ENCODE measurements at places on chromosomes 16 and 17. TPM values are rescaled to one million over a fixed set of nuclear protein-coding genes. Genes with fewer than 3 reads are reported as not detected.

The MSLN gene
- not detected for total RNA-seq

The TIMP2 gene
- total RNA-seq = 50.1 TPM

The PLA2G10 gene
- 2.6 TPM for total RNA-seq

The TCAP gene
- total RNA-seq = 0.26 TPM

The SLFN12L gene
- 0.78 TPM for total RNA-seq

The KRTAP2-3 gene
- not detected for total RNA-seq

The DRC3 gene
- 6.9 TPM for total RNA-seq

The WFIKKN2 gene
- total RNA-seq = 0.66 TPM

The KRTAP3-2 gene
- total RNA-seq = not detected

The SPATA32 gene
- 1.0 TPM for total RNA-seq

The STAT5B gene
- 35.3 TPM for total RNA-seq

- no peak for DNase-seq
Measured at GRCh38 chr17:29068818-29069217, 25.9 kb downstream of the PIPOX start.

- peak; percentile 66 for DNase-seq
Measured at GRCh38 chr16:72561-73548, at the start of gene RHBDF1. RHBDF1 (minus strand) TSS chr16:72631; CDS start chr16:65015, 7,616 bp downstream.

DNA sequence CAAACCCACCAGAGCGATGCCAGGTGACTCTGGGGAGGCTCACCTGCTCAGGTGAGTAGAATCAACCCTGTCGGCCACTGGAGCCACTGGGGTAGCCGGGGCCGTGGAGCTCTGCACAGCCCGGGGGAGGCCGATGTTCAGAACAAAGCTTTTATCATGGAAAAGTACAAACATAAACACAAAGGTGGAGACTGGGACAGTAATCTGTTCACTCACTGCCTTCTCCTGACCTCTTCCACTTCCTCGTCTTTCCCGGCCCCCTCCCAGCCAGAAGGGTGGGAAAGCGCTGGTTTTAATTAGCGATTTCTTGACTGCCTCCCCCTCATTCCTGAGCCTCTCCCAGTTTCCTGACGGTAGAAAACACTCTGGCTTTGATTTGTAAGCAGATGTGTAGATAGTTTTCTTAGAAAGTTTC, 9.8 kb upstream of the TEX19 start:
- no peak for DNase-seq

- no peak for DNase-seq
Measured at GRCh38 chr16:66851166-66851964, 7.2 kb downstream of the CA7 start.

DNA sequence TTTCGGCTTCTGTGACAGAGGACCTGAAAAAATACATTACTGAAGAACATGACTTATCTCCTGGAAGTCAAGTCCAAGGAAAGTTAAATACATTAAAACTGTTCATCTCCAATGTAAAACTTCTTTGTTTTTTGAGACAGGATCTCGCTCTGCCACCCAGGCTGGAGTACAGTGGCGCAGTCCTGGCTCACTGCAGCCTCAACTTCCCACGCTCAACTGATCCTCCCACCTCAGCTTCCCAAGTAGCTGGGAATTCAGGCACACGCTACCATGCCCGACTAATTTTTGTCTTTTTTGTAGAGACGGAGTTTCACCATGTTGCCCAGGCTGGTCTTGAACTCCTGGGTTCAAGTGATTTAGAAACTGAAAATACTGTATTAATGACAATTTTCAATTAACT, 9.7 kb upstream of the TERB1 start:
- no peak for DNase-seq

DNA sequence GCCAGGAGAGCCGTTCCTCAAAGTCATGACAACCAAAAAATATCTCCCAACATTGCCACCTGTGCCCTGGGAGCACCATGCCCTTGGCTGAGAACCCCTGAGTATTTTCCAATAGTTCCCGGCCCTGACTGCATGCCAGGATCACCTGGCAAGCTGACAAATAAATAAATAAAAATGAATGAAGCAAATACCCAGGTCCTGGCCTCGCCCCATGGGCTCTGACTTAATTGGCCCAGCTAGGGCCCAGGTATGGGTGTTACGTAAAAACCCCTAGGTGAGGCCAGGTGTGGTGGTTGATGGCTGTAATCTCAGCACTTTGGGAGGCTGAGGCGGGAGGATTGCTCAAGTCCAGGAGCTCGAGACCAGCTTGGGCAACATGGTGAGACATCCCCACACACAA, 2.7 kb upstream of the C16orf74 start:
- peak; percentile 83 for DNase-seq

- DNase-seq = peak; percentile 53
Measured at GRCh38 chr16:8867216-8867931, 1.4 kb downstream of the CARHSP1 start.

DNA sequence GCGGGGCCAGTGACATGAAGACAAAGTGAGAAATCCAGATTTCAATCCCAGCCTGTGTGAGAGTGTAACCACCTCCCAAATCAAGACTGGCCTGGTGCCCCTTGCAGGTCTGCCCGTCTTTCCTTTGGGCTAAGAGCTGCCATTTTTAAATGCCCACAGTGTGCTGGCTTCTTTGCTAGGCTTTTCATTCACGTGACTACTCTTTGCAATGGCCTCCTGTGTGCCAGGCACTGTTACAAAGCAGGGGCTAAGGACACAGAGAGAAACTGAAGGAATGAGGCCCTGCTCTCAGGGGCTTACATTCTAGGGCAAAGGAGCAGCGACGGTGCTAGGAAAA, 269 bp upstream of the ZSCAN10 start:
- no peak for DNase-seq

DNA sequence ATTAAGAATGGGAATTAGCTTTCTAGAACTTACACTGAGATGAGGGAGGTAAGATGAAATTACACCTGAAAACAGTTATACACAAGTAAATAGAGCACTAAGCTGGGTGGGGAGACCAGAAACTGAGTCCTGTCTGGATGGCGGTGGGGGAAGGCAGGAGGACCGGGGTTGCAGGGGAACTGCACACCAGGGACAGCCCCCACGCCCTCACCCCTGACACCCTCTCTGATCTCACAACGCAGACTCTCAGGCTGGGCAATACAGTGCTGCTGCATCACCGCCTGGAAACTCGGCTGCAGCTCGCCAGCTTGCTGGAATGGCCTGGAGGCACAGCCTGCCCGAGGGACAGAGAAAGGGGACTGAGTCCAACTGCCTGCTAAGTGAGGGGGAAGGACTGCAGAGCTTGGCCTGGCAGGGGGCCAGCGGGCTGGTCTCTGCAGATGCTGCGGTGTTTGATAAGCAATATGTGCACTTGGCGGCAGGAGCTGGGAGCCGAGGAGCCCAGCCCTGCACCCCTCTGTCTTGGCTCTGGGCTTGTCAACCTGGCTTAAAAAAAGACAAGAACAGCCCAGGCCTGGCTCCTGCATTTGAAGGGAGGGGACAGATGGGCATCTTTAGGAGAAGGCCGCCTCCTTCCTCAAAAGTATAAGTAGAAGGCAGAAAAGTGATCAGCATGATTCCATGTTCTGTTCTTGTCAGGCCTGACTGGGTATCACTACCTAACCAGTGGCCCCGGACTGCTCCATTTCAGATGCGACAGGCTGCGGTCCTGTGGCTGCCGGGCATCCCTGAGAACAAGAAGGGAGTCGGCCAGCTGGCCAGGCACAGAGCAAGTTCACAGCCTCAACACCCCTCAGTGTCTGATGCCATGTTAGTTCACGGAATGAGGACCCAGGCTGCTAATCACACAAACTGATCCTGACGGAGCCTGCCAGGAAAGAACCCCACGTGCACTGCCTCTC, 30.2 kb downstream of the SPHK1 start:
- DNase-seq = peak; percentile 76

DNA sequence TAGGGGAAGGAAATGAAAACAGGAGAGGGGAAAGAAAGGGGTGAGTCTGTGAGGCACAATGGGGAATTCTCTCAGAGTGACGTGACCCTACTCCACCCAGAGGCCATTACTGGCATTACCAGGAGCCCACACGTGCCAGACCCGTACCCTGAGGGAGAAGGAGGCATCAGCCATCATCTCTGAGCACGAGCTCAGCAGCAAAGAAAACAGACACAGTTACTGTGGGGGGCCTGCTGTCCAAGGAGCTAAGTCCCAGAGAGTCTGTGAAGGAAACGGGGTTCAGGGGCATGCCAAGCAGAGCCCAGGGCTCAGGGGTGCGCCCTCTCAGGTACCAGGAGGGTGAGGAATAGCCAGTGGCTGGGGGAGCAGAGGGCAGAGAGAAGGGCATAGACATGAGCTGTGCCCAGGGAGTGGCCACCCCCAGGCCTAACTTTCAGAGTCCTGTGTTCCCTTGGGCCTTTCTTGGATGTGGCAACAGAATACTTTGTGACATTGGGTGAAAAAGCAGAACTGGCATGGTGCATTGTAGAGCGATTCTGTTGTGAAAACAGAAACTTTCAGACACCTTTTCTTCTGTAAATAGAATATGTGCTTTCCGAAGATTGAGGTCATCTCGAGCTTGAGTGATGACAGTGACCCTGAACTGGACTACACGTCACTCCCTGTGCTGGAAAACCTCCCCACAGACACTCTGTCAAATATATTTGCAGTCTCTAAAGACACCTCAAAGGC, 11.3 kb downstream of the TAF1C start:
- peak; percentile 74 for DNase-seq

DNA sequence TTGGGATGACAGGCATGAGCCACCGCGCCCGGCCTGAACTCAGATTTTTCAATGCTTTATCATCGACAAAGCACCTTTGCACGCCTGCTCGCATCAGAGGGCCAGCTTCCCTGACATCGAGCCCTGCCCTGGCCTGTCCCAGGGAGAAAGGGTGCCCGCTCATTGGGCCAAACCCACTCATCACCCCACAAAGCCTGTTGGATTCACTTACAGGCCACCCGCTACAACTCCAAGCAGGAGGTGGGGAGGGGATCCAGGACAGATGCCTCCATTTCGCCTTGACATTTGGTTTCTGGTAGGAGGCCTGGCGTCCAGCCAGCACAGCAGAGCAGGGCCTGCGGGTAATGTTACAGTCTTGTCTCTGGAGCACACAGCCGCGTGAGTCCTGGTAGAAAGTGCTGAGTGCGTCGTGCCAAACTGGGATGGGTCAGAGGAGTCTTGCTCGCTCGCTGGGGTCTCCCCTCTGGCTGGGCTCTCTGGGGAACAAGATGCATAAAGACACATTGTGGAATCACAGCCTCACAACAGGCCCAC, 19.8 kb downstream of the SMTNL2 start:
- DNase-seq = no peak

- no peak for DNase-seq
Measured at GRCh38 chr17:40056379-40057015, 2.3 kb upstream of the MED24 start.

DNA sequence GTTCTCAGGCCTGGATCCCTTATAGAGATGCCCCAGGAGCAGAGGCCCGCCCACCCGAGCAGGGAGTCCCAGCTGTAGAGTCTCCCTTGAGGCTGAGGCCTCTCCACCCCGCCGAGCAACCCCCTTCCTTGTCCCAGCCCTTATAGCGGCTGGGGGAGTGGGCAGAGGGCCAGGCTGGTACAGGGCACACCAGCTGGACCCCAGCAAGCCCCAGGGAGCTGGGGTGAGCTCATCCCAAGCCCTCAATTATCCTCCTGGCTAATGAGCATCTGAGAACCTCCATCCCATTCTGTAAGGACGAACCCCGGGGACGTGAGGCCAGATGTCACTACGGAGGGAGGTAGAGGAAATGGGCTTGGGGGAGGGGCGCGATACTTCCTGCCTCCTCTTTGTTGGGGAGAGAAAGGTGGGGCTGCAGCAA, 3.2 kb upstream of the SNN start:
- no peak for DNase-seq

- no peak for DNase-seq
Measured at GRCh38 chr17:39222151-39222550, 3.6 kb downstream of the STAC2 start.

DNA sequence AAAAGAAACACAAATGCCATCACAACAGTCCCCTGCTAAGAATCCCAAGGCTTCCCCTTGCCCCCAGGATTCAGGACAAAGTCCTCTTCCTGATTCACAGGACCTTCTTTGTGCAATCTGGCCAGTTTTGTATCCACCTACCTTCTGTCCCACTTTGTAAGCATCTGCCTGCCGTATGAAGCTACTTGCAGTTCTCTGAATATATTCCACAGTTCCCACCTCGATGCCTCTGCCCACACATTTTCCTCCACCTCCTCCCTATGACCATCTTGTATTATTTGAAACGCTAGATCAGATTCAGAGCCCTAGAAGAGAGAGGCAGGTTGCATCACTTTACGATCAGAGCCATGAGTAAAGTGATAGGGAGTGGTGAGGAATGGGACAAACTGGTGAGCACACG, 159.2 kb upstream of the XYLT1 start:
- DNase-seq = no peak

- no peak for DNase-seq
Measured at GRCh38 chr16:15495898-15496297, 61.5 kb downstream of the BMERB1 start.

GRCh38 chr17:28950752-28951427, 428 bp downstream of the PHF12 start:
- no peak for DNase-seq

- DNase-seq = no peak
Measured at GRCh38 chr16:81319221-81319912, 4.6 kb downstream of the GAN start.

- DNase-seq = peak; percentile 36
Measured at GRCh38 chr16:3131755-3132377, 3.0 kb upstream of the ZNF213 start.

DNA sequence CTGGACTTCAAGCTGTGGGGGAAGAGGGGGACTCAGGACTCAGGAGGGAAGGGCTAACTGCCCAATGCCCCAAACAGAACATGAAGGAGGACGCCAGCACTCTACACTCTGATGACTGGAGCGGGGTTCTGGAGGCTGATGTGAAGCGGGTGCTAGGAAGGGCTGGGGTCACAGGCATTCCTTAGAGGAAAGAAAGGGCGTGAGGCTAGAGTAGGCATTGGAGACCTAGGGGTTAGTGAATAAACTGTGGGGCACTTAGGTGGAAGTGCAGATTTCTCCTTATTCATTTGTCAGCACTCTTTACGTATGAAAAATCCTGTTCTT, 760 bp upstream of the LMF1 start:
- DNase-seq = no peak

- DNase-seq = no peak
Measured at GRCh38 chr16:48274476-48274875, 27.1 kb upstream of the ABCC11 start.

- DNase-seq = peak; percentile 52
Measured at GRCh38 chr16:24255456-24256371, at the start of gene CACNG3. CACNG3 (plus strand) TSS chr16:24256335; CDS start chr16:24256755, 420 bp downstream.

- no peak for DNase-seq
Measured at GRCh38 chr17:32504166-32504990, 17.6 kb downstream of the CDK5R1 start.

DNA sequence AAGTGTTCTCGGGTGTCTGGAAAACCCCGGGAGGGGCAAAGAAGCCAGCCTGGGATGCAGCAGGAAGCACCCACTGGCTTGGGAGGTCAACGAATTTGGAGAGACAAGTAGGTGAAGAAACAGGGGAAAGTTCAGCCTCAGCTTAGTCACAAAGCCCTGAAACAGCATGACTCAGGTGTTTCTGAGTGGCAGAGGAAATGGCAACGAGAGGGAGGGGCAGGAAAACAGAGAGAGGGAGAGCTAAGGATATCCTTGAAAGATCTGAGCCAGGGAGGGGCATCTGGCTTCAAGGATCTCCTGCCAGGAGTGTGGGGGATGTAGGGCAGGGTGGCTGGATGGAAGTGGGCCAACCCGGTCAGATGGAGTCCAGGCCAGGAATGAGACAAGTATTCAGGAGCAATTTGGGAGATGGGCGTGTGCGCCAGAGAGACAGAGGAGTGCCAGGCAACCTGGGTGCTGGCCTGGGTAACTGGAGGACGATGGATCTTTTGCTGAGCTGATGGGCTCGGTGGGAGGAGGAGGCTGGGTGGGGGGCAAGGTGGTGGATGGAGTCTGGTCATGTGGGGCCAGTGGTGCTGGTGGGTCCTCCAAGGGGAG, 27.2 kb downstream of the ABCC3 start:
- peak; percentile 74 for DNase-seq

Data from body of pancreas (tissue), 4 donors.